MCF 10A (cell line): ENCODE measurements at places on chromosomes 16 and 17. TPM values are rescaled to one million over a fixed set of nuclear protein-coding genes. Genes with fewer than 3 reads are reported as not detected.

The EVPLL gene
- total RNA-seq, result 0.70 and 0.88 TPM in 2 replicates

The AANAT gene
- total RNA-seq, result not detected in 2 replicates

The FA2H gene
- total RNA-seq, result not detected in 2 replicates

The NHLRC4 gene
- not detected in 2 replicates for total RNA-seq

The GINS2 gene
- total RNA-seq, result 6.9 and 11.3 TPM in 2 replicates

The OR4D1 gene
- not detected in 2 replicates for total RNA-seq

The PRRT2 gene
- 0.42 and 0.96 TPM in 2 replicates for total RNA-seq

The LPCAT2 gene
- 10.7 and 11.7 TPM in 2 replicates for total RNA-seq

The NACA2 gene
- total RNA-seq, result not detected in 2 replicates

The MKS1 gene
- 15.4 and 22.8 TPM in 2 replicates for total RNA-seq

The FADS6 gene
- total RNA-seq, result not detected in 2 replicates

The CCL3 gene
- total RNA-seq, result not detected in 2 replicates

The KLHL10 gene
- not detected in 2 replicates for total RNA-seq

The EDC4 gene
- total RNA-seq, result 50.9 and 51.3 TPM in 2 replicates

The TMEM88 gene
- 3.5 and 4.4 TPM in 2 replicates for total RNA-seq

The CD300E gene
- total RNA-seq, result not detected in 2 replicates

The PLCG2 gene
- total RNA-seq, result 5.2 and 6.0 TPM in 2 replicates

The SLC35G6 gene
- total RNA-seq, result not detected in 2 replicates

The OTOP2 gene
- total RNA-seq, result not detected in 2 replicates
